NCI-H187 treated with DMSO at 0.1 percent for 48 hours (cell line): ENCODE measurements at places on chromosomes 4 and X.
A peak's percentile ranks its signal among the peaks of the same experiment; 100 is the strongest.

GRCh38 chrX:67599532-67599931 is 55.7 kb downstream of the AR start:
- DNase-seq = no peak

GRCh38 chrX:49117581-49117980 is 6.0 kb downstream of the GPKOW start:
- no peak for DNase-seq

GRCh38 chr4:75831856-75832405 is 70.3 kb downstream of the PPEF2 start:
- DNase-seq = peak; percentile 13

DNA sequence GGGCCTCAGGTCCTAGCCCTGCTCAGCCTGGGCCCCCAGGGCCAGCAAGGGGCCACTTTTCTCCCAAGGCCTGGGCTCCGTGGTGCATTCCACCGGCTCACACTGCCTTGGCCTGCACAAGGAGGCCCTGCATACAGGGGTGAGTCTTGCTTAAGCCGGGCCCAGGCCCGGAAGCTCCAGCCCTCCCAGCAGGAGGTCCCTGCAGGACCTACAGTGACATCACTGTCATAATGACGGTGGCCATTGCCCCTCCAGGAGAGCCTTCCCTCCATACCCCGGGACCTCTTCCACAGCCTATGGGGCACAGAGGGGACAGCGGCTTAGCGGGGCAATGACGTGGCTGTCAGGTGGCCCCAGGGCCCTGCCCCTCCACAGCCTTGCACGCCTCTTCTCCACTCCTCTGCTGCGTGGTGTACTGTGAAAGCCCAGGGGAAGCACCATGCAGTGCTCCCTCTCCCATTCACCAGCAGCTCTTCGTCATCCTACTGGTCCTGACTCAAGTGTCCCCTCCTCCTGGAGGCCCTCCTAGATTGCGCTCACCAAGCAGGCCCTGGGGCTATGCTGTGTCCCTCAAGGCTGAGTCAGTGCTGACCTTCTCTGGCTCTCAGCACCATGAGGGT is 32.3 kb upstream of the AFAP1 start:
- DNase-seq = no peak

DNA sequence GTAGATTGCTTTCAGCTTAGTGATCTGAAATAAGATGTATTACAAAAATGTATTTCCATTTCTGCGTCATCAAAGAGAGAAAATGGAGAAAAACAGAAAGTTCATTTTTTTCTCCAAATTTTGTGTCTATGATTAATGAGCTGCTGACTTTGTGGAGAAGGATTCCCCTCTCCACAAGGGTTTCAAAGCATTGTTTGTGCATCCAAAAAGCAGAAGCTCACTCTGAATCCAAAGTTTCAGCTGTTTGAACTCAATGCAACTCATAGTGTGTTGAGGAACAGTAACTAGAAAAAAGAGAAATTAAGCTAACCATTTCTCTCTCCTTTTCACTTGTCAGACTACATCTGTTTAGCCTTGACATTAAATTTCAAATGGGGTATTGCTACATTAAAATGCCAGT is 62.9 kb upstream of the SLC7A11 start:
- no peak for DNase-seq

- DNase-seq = no peak
Measured at GRCh38 chrX:13170966-13171558, 126.6 kb upstream of the FAM9C start.

GRCh38 chr4:42172128-42172790 is 19.8 kb upstream of the BEND4 start:
- DNase-seq = no peak

- DNase-seq = no peak
Measured at GRCh38 chrX:39564751-39565150, 533.0 kb downstream of the BCOR start.

- no peak for DNase-seq
Measured at GRCh38 chr4:31715302-31715701, 995.1 kb downstream of the PCDH7 start.

DNA sequence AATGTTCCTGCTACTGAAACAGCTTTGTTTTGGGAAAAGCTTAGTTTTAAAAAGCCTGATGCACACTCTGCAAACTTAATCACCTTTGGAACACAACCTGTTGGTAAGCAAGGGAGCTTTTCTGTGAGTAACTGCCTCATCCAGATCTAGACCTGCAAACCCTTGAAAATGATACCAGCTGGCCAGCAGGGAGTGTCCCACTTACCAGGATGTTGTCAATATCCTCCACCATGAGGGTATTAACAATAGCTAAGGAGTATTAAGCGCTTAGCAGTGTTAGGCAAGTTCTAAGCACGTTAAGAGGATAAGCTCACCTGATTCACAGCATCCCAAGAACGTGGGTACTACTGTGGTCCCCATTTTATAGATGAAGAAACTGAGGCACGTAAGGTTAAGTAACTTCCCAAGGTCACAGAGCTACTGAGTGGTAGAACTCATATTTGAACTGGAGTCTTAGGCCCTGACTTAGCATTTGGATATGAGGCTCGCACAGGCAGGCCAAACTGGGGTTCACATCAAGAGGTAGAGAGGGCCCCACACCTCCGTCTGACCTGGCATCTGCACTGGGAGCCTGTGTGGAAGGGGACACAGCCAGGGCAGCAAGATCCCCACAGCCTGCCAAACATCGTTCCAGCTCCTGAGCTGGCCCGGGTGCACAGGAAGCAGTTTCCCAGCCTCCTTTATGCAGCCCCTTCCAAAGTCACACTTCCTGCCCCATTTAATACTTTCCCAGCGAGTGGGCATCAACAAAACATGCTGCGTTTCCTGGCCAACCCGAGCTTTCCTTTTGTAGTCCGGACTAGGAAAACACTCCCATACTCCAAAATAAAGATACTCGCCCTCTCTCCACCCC is 32.7 kb downstream of the IRF2 start:
- no peak for DNase-seq

DNA sequence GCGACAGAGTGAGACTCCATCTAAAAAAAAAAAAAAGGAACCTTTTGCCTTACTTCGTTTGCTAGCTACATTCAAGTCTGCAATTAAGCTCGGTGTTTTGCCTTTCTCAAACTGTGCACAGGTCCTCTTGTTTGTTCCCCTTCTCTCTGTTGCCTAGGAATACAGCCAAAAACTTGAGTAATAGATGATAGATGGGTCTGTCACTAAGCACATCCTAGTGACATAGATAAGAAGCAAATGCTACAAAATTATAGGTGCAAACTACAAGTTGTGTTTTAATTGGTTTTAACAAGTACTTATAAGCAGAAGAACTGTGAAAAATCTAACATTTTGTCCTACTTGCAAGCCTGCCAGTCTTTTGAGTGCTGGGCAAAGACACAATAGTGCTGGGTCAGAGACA is 95.2 kb downstream of the SNCA start:
- no peak for DNase-seq

DNA sequence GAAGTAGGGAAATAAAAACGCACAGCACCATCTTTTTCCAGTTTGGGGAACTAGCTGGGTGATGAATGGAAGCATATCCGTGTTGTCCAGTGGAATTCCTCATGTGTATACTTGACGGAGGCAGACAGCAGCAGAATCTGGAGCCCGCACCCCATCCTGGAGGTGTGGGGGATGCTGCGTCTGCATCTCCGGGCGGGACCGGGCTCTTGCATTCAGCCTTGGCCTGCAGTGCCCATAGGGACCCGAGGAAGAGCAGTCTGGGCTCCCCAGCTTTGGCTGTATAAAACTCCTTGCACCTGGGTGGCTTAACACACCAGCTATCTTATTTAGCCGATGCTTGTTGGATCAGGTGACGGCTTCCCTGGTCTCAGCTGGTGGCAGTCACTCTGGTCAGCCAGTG is 39.7 kb upstream of the LRPAP1 start:
- no peak for DNase-seq

DNA sequence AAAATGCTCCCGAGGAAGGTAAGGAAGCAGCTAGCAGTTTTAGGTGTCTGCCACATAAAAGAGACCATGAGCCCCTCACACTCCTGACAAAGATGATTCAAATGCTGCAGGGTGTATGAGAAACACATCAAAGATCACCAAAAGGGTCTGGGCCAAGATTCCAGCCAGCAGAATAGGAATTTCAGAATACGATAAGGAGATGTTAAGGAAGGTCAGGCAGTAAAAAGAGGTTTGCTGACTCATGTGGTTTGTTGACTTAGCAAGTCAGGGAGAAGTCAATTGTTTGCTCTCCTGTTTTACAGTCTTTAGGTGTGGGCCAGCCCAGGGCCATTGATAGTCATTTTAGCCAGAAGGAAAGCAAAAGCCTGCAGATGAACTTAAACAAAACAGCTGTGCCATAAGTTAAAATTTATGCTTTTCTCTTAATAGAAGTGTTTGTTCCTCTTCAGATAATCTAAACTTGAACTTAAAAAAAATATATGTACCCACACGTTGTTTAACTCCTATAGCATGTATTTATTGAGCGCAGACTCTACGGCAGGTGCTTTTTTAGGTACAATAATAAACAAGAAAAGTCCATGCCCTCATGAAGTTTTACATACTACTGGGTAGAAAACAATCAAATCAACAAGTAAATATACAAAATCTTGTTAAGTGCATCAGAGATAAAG is 115.6 kb downstream of the CAMK2D start:
- DNase-seq = no peak

GRCh38 chr4:56513517-56513916 is 7.9 kb downstream of the ARL9 start:
- DNase-seq = no peak

- no peak for DNase-seq
Measured at GRCh38 chr4:46329118-46329976, 60.6 kb downstream of the GABRA2 start.

- no peak for DNase-seq
Measured at GRCh38 chr4:27703771-27704170, 843.1 kb downstream of the STIM2 start.
